ENCODE measurements at places on chromosomes 7 and 10.

GRCh38 chr10:58740620-58741369, 228.1 kb downstream of the BICC1 start:
- DNase-seq: no peak

DNA sequence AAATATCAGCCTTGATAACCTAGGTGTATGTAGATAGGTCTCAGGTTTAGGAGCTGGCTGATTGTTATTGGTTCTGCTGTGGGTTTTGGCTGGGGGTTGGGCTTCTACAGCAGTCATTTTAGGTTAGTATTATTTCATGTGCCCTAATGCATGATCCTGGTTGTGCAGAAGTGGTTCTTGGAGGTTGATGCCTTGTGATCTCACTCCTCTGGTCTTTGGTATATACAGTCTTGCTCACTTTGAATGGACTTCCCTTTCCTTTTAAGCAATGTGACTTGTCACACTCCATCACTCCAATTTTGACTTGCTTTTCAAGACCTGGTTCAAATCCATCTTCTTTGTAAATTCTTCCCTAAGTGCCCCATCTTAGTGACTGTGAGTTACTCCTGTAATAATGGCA, 188.9 kb downstream of the LRMDA start:
- no peak for DNase-seq

GRCh38 chr7:91034459-91035368, 229.5 kb upstream of the FZD1 start:
- peak; percentile 32 for DNase-seq

- DNase-seq: no peak
These were observed 241.9 kb downstream of the PTPRN2 start for GRCh38 chr7:158345731-158346130.

- no peak for DNase-seq
These were observed 129.6 kb downstream of the SRI start for GRCh38 chr7:88090240-88090639.

DNA sequence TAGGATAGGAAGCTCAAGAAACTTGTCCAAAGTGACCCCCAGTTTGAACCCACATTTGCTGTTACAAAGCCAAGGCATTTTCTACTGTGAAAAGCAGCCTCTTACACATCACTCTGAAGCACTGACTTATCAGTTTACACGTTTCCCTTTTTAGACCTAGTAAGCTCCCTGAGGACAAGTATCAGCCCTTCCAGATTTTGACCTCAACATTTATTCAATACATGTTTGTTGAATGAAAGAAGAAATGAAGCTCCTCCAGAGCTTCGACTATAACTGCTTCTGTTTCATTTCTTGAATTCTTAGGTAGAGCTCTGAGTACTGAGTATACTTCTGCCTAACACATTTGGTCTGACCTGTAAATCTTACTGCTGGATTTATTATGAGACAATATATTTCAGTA, 2.7 kb downstream of the WASL start:
- no peak for DNase-seq

- no peak for DNase-seq
These were observed 16.9 kb downstream of the CPA1 start for GRCh38 chr7:130397051-130397757.

- DNase-seq: no peak
These were observed 91.5 kb upstream of the LRRC4 start for GRCh38 chr7:128122576-128123290.

- no peak for DNase-seq
These were observed 185.2 kb upstream of the DGKB start for GRCh38 chr7:15087771-15088170.

DNA sequence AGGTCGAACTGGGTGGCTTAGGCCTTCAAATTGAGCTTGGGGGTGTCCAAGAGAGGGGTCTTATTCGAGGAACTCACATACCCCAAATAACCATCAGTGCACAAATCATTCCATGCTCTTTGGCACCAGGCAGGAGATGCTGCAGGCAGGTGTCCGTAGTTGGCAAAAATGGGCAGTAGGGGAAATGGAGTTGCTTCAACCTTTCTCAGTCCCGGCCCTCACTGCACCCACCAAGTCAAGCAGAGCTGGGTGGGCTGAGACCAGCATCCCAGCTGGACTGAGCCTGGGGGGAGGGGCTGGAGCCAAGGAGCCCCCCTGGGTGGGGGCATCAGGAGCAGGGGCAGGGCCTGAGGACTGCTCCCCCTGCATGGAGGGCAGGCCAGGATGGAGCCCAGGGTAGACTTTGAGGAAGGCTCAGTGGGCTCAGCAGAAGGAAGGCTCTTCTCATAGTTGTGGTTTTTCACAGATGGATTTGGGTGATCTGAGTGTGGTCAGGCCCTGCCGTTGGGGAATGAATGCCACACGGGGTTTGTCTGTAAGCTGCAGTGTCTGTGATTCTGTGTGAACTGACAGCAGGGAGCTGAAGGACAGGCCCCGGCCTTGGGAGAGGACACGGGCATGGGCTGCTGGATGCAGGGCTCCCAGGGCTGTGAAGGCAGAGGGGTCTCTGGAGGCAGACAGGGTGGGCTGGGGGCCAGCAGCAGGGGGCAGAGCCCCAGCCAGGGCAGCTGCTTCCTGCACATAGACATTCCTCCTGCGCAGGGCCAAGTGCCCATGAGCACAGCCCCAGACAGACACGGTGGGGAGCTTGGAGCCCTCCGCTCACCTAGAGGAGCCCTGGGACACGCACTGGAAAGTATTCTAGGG, 144.5 kb downstream of the ADCY1 start:
- DNase-seq: no peak

- DNase-seq: no peak
These were observed 15.6 kb downstream of the SMKR1 start for GRCh38 chr7:129517931-129518330.

DNA sequence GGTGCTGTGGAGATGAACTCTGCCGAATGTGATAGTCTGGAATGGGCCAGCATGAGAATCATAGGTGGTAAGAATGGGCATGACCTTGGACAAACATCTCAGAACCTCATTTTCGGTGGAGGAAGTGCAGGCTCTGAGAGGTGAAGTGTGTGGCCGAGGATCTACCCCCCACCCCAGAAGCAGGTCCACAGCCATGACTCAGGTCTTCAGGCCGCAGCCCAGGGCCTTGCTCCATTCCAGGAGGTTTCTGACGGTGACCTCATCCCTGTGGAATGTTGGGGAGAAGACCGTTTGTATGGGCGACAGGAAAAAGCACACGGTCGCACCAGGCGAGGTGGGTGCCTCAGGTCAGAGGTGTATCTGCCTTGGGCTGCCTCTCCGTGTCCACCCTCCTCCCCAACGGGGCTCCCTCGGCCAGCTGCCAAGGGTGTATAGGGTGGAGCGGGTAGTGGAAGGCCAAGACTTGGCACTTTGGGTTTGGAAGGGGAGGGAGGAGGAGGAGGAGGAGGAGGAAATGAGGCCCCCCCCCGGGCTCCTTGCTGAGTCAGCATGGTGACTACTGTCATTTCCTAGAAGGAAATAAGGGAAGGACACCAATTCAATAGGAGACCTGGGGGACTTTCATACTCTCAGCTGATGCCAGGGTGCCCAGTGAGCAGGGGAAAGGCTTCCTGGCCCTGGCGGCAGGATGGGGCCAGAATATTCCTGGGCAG, 168.0 kb upstream of the RHEB start:
- no peak for DNase-seq

GRCh38 chr10:58963101-58963534, 213.3 kb upstream of the PHYHIPL start:
- no peak for DNase-seq

- no peak for DNase-seq
These were observed 25.1 kb downstream of the MINDY4 start for GRCh38 chr7:30796105-30796869.

DNA sequence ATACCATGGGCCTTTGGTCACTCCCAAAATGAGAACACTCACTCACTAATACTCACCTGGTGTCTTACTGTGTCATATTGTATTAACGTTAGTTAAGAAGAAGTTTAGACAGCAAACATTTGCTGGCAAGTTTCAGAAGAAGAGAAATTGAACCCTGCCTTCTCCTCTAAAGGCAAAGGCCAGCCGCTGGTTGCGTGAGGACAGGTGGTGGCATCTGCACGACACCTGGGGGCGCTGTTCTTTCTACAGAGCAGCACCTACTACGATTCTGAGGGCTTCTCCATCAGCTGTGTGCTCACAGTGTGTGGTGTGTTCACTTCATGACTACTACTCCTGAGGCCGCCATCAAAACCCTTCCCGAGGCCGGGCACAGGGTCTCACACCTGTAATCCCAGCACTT, 17.9 kb upstream of the CLEC2L start:
- no peak for DNase-seq

DNA sequence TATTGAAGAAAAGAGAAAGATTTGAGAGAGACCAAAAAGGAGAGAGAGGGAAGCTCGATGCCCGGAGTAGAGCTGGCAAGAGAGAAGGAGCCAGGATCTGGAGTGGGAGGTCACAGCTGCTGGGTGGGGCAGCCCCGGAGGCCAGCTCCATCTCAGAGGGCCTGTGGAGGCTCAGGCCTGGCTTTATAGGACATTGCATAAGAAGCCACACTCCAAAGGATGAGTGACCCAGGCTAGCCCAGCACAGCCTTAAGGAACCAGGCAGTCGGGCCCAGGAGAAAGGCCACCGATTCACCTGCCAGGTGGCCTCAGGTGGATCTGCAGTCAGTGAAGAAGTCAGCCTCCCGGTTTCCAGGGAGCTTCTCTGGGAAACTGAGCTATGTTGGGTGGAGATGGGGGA, 676 bp downstream of the PLAC9 start:
- DNase-seq: no peak

DNA sequence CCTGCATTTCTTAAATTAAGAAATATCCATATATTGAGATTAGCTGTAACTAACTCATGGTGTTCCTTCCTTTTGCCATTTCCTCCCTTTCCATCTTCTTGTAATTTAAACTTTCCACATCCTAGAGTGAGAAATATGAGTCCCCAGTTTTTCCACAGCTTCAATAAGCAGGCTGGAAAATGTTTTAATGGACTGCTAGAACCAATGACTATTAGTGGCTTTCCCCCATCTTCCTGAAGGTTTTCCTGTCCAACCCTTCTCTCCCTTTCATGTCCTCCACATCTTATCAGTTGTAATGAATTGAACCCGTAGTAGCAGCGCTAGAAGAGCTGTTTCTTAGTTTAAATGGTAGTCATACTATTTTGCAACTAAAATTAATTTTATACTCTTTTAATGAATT, 145.7 kb downstream of the AHR start:
- no peak for DNase-seq

- DNase-seq: no peak
These were observed 22.0 kb upstream of the OPALIN start for GRCh38 chr10:96380821-96381220.

GRCh38 chr10:58512491-58513187, at the start of gene BICC1:
Gene BICC1 (plus strand): TSS chr10:58512872. CDS start chr10:58513144, 272 bp downstream.
- DNase-seq: no peak

- no peak for DNase-seq
These were observed 535.6 kb upstream of the GHITM start for GRCh38 chr10:83603708-83604107.

DNA sequence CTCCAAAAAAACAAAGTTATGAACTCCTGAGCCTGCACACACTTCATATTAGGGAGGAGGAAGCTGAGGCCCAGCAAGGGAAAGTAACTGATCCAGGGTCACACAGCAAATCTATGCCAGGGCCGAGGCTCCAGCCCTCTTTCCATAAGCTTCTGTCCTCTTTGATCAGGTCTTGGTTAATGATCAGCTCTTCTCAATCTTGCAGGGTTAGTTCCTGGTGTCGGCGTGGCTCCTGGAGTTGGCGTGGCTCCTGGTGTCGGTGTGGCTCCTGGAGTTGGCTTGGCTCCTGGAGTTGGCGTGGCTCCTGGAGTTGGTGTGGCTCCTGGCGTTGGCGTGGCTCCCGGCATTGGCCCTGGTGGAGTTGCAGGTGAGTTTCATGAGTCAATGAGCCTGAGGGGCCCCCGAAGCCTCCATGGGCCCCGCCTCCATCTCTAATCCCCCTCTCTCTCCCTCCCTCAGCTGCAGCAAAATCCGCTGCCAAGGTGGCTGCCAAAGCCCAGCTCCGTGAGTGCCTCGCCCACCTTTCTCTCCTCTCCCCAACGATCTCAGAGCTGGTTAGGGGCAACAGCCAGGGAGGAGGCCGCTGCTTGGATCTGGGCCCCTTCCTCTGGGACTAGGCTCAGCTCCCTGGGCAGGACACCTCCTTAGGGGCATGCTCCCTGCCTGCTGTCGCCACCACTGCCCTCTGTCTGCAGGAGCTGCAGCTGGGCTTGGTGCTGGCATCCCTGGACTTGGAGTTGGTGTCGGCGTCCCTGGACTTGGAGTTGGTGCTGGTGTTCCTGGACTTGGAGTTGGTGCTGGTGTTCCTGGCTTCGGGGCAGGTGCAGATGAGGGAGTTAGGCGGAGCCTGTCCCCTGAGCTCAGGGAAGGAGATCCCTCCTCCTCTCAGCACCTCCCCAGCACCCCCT, 23.7 kb upstream of the LIMK1 start:
- DNase-seq: no peak

DNA sequence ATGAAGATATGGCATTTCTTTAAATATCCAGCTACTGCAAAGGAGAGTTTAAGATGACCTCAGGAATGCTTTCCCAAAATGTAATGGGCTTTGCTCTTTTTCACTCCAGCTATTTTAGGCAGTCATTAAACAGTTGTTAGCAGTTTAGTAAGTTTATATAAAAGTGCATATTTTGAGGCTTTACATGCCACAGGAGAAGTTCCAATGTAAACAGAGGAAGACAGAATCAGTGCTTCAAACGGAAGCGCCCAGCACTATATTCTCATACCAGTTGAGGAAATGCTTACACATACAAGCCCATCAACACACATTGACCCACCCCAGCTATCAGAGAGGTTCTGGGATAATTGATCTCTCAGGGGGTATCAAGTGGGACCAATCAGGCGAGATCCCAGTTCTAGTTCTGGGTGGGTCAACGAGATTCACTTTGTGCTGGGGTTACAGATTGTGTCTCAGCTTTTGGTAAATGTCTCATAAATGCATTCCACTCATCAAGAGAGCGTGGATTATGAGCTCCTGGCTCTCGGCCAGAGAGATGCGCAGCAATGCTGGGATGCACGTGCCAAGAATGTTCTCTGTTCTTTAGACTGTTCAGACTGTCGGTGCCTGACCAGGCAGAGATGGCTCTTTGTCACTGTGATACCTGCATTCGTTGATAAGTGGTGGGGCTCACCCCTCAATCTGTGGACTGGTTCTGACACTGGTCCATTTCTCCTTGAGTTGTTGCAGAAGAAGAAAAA, 55.0 kb downstream of the CACNB2 start:
- DNase-seq: no peak

DNA sequence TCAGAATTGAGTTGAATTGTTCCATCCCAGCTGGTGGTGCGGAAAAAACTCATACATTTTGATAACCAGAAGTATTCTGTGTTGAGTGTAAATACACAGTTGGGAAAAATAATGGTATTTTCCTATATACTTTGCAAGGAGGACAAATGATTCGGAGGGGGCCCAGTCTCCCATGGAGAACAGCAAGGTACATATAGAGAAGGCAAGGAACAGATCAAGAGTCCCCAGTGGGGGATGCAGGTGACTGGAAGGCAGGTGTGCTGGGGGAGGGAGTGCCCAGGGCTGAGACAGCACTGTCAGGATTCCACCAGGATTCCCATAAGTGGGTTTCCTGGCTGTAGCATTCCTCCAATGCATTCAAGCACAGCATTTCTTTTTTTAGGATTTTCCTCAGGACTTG, 10.8 kb upstream of the ADCY1 start:
- no peak for DNase-seq

GRCh38 chr7:27520815-27521790, 141.6 kb downstream of the HIBADH start:
- no peak for DNase-seq

Data from naive B cell (primary cell).